ENCODE measurements at places on chromosomes 2 and 18.

DNA sequence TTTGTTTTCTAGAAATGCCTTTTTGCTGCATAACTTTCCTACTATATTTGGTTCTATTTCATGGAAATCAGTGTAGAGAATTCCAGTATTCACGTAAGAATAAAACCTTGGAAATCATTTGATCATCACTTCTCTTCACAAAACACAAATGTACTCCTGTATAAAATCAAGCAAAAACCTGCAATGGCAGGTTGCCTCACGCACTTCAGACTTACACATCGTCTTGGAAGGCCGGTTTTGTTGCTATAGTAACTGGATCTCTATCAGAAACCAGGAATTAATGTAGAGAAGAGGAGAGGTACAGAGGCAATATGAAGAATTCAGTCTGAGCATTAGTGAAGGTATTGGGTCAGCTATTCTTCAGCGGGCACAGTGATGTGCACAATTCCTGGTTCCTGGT is 370.7 kb upstream of the CYRIA start:
- DNase-seq = no peak

- DNase-seq = peak; percentile 49
Observed at GRCh38 chr2:65382776-65383357, 49.5 kb downstream of the SPRED2 start.

DNA sequence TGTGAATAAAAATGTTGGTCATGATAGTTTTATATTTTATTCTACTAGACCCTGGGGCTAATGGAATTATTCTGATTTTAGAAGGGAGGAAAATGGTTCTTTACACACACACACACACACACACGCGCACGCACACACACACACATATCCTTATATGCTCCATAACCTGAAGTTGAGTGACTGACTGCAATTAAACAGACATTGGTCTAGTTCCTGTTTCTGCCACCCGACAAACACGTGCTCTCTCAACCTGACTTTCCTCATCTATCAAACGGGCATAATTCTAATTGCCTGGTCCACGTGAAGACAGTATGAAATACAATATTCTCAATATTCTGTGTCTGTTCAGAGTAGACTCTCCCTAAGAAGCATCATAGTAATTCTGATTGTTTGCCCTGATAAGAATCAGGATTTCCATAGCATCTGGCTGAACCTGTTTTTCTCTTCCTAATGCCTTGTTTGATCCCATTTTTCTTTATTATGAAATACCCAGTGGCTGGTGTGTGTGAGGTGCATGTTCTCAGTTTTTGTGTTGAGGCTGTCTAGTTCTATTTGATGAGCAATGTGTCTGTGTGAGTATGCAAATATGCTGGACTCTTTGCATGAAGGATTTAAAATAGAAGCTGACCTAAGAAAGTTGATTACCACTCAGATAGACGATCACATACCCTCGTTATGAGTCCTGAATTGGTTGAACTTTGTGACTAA is 51.0 kb downstream of the SETBP1 start:
- no peak for DNase-seq

DNA sequence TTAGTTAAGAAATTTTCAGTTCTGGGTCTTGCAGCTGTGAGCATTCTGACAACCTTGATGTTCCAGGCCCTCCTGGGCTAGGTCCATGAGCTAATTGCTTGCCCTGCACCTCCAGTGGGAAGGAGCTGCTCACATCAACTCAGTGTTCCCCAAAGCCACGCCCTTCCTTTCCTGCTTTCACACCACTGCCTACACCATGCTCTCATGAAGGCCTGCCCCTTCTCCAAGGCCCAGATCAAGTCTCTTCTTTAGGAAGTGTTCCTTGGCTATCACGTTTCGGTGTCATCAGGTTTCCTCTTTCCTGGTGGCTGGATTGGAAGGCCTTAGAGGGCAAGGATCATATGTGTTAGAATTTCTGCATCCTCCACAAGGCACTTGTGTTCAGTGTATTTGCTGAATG is 18.8 kb downstream of the TMEM127 start:
- no peak for DNase-seq

DNA sequence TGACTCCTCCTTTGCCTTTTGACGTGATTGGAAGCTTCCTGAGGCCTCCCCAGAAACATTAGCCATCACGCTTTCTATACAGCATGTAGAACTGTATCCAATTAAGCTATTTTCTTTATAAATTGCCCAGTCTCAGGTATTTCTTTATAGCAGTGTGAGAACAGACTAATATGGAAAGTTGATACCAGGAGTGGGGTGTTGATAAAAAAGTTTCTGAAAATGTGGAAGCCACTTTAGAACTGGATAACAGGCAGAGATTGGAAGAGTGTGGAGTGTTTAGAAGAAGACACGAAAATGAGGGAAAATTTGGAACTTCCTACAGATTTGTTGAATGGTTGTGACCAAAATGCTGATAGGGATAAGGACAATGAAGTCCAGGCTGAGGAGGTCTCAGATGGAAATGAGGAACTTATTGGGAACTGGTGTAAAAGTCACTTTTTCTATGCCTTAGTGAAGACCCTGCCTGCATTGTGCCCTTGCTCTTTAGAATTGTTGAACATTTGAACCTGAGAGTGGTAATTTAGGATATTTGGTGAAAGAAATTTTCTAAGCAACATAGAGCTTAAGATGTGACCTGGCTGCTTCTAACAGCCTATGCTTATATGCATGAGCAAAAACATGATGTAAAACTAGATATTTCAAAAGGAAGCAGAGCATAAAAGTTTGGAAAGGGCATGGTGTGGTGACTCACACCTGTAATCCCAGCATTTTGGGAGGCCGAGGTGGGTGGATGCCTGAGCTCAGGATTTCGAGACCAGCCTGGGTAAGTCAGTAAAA is 969.7 kb downstream of the DSC3 start:
- no peak for DNase-seq
